ENCODE measurements at places on chromosomes 4 and X. TPM values are rescaled to one million over a fixed set of nuclear protein-coding genes. Genes with fewer than 3 reads are reported as not detected.

DNA sequence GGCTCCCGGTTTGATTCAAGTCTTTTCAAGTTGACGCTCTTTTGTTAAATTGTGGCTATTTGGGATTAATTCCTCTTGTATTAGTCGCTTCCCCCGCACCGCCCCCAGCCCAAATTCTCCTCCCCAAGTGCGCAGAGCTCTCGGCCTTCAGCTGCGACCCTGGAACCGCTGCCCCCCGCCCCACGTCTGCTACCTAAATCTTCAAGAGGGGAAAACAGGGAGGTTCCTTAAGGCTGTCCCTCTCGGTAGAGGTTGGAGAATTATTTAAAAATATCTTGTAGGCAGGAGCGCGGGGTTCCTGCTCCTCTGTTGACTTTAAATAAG lies 860 bp upstream of the RPS6KA3 start:
- no peak for DNase-seq

GRCh38 chrX:46693149-46693548 lies 65.8 kb downstream of the SLC9A7 start:
- no peak for DNase-seq

GRCh38 chr4:155322782-155323181 lies 54.0 kb downstream of the MAP9 start:
- no peak for DNase-seq

- DNase-seq, result no peak
These were observed 114.5 kb upstream of the SLIT2 start for GRCh38 chr4:20137176-20137575.

Gene PPP1R3F
- 4.9 TPM for polyA plus RNA-seq

Gene HSFX4
- 0.17 TPM for polyA plus RNA-seq
